ENCODE measurements at places on chromosomes 3 and 15.

DNA sequence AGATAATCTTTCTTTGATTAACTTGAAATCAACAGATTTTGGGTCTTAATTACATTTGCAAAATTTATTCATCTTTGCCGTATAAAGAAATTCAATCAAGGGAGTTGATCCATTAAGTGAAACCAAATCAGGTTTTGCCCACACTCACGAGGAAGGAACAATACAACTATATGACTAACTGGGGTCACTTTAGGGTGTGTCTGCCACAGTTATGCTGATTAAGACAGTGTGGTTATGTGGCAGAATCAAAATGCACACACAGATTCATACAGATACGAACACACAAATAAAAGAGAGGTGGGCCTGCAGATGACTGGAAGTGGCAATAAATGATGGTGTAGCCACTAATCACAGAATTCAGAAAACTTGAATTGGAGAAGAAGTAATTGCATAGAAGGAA lies 543.5 kb downstream of the GABRG3 start:
- no peak for DNase-seq

- no peak for DNase-seq
These were observed 72.0 kb downstream of the CCR4 start for GRCh38 chr3:33023176-33024136.

GRCh38 chr3:71926262-71926600 lies 141.3 kb upstream of the PROK2 start:
- DNase-seq = peak; percentile 66

DNA sequence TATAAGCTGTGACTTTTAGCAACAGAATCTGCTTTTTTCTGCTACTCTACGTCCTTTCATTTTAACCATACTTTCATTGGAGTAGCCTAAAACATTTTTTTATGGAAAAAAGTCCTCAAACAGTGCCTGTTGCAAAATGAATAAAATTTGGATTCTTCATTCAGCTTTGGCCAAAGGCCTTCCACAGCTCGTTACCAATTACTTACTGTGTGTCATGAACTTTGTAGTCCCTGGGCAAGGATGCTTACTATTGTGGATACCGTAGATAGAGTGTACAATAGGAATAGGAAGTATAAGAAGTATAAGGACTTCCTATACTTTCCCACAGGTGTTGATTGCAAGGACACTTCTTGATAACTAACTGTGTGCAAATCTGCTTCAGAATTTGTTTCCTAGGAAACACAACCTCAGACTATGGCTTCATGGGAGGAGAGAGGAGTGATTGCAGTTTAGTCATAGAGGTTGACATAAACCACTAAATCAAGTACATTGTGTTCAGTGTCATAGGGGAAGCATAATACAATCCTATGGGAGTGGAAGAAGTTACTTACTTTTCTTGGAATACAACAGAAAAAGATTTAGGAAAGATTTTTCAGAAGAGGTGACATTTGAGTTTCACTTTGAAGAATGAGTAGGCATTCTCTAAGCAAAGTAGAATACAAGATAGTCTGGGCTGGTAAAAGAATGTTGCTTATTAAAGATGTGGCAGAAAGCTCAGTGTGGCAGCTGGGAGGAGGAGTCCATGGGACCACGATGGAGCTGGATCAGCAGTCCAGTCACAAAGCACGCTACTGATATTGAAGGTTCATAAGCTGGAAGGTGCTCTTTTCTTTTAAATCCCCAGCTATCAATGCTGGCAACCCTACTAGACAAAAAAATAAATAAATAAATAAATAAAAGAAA lies 309.7 kb upstream of the TPRG1 start:
- DNase-seq = no peak

GRCh38 chr15:83270176-83270575 lies 14.3 kb downstream of the BNC1 start:
- DNase-seq = no peak

GRCh38 chr3:72746430-72747411 lies 101.5 kb downstream of the SHQ1 start:
- no peak for DNase-seq

DNA sequence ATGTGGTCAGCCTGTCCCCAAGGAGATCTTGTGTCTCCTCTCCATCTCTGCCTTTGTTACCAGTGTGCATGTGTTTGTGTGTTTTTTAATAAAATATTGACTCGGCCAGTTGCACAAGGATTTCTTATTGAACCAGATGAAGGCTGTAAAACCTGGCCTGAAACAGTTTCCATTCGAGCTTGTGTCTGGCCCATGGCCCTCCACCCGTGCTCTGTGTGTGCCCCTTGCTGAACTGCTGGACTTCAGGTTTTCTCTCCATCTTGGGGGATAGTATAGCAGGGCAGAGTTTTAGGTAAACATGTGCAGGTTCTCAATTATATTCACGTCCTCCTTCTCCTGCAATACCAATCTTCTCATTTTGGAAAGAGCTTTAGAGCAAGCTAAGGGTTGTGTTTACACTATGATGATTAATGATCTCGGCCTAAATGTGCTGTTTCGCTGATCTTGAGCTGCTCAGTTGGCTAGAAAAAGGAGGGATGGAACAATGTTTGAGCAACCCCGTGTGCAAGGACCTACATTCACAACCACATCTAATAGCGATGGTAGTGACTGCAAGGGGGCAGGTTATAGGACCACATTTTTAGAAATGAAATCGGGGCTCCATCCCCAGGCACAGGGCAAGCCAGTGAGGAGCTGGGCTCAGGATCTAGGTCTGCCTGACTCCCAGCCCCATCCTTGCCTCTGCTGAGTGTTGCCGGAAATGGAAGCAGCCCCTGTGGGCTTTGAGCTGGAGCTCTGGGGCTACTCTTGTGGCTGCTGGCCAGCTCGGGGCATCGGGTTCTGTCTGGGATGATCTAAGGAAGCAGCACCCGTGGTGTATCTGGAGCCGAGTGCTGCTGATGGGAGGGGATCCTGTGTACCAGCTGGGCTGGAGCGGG lies 47.7 kb downstream of the CMTM6 start:
- DNase-seq = no peak

DNA sequence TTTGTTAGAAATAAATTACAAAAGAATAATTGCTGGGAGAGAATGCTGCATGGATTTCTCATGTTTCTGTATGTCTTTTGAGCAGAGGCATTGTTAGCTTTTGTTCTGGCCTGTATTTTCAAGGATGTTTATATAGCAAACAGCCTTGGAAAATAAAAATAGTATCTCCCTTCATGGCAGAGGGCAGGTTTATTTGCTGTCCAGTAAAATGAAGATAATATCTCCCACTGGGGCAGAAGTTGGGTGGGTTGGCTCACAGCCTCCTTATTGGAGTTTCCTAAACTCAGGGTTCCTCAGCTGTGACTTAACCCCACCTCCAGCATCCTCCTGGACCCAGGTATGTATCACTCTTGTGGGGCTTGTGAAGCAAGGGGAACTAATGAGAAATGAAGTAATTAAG lies 43.7 kb upstream of the THSD4 start:
- DNase-seq = no peak

DNA sequence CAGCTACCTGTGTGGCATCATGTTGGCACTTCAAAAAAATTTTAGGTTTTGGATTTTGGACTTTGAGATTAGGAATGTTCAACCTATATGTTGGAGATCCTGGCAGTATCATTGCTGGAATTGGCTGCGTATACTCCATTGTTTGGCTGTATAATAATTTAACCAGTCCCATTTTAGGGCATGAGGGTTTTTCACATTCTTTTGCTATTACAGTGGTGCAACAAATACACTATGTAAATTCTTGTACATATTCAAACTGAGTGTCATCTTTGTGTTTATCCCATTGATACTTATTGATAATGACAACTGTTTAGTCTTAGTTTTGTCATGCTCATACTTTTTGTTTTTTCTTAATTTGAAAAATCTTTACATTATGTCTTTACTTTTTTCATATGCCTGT lies 6.7 kb downstream of the THUMPD3 start:
- no peak for DNase-seq

DNA sequence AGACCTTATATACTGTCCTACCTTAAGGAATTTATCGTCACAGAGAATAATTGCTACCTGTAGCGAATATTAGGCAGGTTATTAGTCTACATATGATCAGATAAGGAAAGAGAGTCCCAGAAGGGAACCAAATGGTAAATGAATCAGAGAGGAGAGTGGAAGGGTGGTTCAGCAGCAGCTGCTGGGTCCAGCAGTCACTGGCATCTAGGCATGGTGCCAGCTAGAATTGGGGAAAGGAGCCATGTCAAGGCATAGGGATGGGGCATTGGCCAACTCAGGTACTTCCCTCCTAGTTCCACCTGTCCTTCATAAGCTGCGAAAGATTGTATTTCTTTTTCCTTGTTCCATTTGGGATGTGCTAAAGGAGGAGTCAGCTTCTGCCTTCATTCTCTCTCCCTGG lies 23.4 kb downstream of the HACD3 start:
- DNase-seq = no peak

DNA sequence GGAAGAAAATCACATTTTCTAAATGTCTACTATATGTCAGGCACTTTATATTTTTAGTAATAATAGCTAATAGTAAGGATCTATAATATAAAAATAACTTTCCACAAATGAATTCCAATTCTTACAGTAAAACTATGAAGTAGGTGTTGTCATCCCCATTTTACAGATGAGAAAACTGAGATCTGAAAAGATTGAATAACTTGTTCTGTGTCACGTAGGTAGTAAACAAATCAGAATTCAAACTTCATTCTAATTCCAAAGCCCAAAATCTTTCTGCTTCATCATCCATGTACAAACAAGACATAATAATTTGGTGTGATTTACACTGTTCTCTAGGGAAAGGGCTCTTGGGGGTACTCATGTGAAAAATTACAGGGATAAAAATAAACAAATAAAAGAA lies 130.3 kb downstream of the THRB start:
- DNase-seq = no peak

DNA sequence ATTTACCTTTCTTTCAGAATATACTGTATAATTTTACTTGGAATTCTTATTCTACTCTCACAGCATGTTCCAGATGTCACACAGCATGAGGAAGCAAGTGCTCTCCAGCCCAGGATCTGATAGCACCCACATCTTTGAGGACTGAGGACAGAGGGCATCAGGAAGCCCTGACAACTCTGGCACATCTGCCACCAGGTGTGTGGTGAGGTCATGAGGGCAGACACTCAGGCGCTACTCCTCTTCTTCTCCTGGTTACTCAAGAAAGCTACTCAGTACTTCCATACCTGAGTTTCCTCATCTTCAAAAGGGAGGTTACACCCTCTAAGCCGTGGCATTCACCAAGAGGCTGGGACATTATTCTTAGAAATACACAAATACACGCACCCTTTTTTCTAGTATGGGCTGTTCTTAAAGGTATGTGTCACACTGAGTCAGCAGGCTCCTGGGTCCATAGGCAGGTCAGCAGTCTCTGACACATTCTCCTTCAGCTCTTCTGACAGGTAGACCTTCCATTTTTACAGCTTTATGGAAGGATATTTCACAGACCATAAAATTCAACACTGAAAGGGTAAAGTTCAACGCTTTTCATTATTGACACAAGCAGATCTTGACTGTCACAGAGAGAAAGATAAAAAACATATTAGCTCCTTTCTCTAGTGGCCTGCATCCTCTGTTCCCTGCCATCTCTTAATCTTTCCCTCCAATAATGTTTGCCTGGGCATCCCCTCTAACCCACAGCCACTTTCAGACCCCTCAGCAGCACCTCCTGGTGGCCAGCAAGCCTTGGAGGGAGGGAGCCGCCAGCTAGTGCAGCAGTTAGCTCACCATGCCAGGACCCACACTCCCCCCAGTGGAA lies 103.2 kb upstream of the TJP1 start:
- no peak for DNase-seq

GRCh38 chr15:33152502-33153109 lies 41.9 kb downstream of the FMN1 start:
- no peak for DNase-seq

GRCh38 chr15:65795663-65796216 lies 3.6 kb upstream of the DENND4A start:
- no peak for DNase-seq

DNA sequence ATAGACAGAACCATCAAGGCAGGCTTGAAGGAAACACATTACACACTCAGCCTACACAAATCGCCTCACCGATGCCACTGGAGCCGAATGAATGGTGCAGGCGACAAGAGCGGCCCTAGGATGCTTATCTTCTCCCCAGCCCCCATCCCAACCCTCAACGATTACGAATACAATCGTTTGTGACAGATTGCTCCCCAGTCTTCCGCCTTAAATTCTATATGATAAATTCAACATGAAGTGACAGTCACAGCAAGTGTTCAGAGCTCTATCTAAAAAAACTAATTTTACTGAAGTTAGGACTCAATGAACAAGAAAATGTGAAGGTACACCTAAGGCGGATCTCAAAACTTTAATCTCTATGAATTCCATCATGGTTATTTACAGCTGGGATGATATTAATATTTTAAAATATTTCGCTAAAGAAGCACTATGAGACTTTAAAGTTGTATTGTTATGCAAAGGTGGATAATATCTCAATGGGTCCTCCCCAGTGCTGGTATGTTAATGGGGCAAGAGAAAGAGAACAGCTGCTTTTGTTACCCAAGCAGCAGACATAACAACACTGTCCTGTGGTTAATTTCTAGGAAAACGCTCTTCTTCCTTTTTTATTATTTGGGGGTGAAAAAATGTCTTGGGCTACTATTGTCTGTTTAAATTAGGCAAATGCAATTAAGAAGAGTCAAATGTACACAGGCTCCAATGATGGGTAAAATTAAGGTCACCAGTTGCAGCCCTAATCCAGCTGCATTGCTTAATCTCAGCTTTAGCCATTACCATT lies 147.6 kb upstream of the NR2F2 start:
- no peak for DNase-seq

DNA sequence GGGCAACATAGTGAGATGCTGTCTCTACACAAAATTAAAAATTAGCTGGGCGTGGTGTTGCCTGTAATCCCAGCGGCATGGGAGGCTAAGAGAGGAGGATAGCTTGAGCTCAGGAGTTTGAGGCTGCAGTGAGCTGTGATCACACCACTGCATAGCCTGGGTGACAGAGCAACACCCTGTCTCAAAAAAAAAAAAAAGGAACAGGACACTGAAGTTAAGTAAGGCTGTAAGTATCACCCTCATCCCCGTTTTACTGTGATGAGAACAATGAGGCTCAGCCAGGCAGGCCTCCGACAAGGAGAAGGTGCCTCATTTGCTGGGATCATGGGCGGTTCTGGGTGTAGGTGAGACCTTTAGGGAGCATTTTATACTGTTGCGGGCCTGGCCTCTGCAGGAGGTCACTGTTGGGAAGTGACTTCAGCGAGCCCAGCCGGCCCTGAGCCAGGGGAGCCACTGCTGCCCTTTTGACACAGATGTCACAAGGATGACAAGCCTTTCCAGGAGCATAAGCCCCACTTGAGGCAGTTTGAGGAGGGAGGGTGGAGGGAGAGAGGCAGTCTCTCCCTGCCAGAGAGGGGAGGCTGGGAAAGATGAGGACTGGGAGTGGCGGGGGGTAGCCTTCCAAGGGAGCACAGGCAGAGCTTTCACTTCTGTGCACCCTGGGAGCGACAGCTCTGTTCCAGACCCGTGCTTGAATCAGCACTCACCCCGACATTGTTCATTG lies 30.8 kb downstream of the IRAK2 start:
- DNase-seq = no peak

DNA sequence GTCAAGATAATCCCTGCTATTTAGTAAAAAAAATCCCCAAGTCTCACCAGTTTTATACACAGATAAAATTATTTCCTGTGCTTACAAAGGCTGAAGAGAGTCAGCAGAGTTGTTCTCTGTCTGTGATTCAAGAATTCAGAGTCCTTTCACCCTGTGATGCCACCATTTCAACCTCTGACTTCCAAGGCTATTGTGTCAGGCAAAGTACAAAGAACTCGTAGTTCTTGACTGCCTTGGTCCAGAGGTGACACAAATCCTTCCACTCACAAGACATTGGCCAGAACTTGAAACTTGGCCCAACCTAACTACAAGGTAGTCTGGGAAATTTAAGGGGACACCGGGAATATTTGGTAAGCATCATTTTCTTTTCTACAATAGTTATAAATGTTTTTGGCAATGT lies 34.9 kb upstream of the CMC1 start:
- DNase-seq = no peak

GRCh38 chr15:76161153-76162035 lies 101.6 kb downstream of the TMEM266 start:
- DNase-seq = no peak

All from NCI-H345 (cell line).